ENCODE measurements at places on chromosomes 13 and 19.

DNA sequence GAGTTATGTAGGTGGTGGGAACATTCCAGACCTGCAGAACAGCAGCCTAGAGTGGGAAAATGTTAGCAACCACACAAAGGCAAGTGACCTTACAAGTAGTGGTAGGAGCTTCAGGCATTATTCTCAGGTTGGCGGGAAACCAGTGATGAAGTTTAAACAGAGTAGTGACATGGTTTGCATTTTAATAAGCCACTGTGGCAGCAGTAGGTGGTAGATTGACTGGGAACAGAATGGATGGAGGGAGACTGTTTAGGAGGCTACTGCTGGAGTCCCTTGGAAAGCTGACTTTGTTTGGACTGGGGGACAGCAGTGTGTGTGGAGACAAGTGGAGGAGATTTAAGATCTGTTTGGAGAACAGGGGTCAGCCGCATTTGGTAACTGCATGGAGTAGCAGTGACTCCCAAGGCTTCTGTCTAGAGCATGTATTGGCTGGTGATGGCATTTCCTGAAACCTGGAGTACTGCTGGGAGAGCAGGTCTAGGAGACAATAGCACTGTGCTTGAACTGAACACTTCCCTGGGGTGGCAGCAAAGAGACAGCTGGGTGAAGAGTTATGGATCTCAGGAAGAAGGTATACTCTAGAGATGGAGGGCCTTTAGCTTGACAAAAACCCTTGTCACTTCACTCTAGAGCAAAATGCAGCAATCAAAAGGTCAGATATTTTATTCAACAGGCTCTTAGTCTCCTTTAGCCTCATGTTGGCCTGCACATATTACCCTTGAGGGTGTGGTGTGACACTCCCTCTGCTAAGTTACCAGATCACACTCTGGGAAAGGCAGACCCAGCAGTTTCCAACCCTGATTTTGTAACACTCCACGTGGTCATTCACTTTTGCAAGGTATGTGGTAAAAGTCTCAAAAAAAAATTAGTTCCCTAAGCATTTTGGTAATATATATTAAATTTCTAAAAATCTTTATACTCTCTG lies 70.3 kb downstream of the DHRS12 start:
- DNase-seq, result no peak

DNA sequence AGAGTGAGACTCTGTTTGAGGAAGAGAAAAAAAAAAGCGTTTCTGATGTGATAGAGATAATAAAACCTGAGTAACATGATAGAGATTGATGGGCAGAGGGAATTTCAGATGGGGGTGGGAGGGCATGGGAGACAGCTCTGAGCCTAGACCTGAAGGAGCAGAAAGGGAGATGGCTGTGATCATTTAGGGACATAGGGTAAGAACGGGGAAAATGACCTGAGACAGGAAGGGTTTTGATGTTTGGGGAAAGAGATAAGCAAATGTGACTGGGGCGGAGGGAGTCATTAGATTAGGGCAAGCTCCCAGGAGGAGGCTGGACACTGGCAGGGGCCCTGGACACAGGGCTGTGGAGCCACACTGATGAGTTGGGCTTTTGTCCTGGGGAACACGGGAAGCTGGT lies 6.1 kb downstream of the ZNF320 start:
- no peak for DNase-seq

- no peak for DNase-seq
Observed at GRCh38 chr13:91813253-91813652, 414.8 kb downstream of the GPC5 start.

GRCh38 chr13:44389060-44389666 lies 15.5 kb downstream of the SERP2 start:
- no peak for DNase-seq

GRCh38 chr19:17357724-17358123 lies 19.4 kb downstream of the PLVAP start:
- no peak for DNase-seq

DNA sequence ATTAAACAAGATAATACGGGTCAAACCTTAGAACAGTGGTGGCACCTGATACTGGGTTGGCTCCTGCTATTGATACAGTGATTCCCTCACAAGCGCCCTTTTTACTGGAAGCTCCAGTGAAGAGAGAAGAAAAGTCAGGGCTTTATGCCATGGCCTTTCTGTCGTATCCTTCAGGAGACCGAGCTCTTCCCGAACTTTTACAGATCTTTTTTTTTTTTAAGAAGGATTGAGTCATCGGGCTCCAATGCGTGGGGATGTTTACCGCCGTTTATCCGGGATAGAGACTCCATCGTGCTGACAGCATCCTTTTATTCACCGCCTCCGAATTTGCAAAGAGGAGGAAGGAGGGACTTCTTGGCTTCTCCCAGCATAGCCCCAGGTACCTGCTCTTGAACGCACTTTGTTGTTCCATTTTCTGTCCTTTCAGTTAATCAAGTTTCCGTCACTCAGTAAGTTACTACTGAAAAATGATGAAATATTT lies 574 bp downstream of the ZNF227 start:
- peak; percentile 26 for DNase-seq

DNA sequence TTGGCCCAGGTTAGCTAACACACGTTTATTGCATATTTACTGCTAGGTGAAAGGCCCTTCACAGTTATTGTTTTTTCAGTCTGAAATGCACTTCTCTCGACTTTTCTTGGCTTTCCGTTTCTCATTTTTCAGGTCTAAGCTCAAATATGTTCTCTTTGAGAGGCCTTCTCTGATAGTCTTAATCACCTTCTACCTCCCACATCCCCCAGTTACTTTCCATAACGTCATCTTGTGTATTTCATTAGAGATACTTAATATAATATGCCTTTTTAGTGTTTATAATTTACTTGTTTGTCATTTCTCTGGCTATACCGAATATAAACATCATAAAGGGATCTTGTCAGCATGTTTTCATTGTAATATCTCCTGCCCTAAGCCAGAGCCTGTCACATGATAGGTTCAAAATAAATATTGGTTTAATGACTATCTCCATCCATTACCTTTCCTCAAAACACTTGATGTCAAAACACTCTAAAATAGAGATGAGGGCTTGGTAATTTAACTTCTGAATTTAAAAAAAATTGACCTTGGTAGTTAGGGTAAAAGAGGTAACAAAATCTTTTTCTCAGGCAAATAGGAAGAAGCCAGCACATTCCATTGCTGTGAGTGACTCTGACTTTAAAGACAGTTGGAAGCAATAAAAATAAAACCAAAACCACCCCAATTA lies 168.6 kb upstream of the RFC3 start:
- DNase-seq, result no peak

DNA sequence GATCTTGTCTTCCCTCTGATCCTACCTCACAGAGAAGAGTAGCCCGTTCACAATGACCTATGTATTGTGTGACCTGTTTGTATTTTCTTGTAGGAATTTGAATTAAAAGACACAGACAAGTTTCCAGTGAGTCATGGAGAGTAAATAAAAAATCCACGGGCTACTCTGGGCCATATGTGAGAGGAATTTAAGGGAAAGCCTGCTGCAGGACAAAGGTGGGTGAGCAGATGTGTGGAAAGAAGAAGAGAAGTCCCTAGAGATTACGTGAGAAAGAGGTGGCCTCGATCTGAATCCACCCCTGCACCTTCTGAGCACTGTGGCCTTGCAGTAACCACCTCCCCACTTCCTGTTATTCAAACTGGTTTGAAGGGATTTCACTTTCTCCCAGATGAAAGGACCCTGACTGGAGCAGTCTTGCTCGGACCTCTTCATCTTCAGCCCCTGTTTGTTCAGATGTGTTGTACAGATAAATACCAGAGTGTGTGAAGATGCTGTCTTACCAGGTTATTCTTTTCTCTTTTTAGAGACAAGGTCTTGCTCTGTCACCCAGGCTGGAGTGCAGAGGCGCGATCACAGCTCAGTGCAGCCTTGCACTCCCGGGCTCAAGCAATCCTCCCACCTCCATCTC lies 205.4 kb downstream of the PDS5B start:
- no peak for DNase-seq

DNA sequence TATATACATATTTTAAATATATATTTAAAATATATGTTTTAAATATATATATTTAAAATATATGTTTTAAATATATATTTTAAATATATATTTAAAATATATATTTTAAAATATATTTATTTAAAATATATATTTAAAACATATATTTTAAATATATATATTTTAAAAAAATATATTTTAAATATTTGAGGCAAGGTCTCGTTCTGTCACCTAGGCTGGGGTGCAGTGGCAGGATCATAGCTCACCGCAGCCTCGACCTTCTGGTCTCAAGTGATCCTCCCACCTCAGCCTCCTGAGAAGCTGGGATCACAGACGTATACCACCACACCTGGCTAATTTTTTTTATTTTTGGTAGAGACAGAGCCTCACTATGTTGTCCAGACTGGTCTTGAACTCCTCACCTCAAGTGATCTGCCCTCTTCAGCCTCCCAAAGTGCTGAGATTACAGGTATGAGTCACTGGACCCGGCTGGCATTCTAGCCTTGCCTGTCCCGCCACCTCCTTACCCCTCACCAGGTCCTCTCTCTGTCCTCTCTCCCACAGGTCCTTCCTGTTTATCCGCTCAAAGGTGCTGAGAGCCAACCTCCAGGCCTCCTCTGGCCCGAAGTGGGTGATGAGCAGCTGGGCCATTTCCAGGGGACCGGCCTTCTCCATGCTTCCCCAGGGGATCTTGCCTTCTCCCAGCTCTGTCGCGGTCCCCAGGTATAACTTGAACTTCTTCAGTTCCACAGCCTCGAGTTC lies 564 bp downstream of the NLRP12 start:
- no peak for DNase-seq

GRCh38 chr19:49422407-49423070 lies 702 bp downstream of the PTH2 start:
- DNase-seq, result peak; percentile 73

- no peak for DNase-seq
Observed at GRCh38 chr13:21040120-21040826, 21.1 kb downstream of the LATS2 start.

All from HEK293T (cell line).